NCI-H187 treated with DMSO at 0.1 percent for 48 hours (cell line): ENCODE measurements at places on chromosomes 5 and 9.
A peak's percentile ranks its signal among the peaks of the same experiment; 100 is the strongest.

DNA sequence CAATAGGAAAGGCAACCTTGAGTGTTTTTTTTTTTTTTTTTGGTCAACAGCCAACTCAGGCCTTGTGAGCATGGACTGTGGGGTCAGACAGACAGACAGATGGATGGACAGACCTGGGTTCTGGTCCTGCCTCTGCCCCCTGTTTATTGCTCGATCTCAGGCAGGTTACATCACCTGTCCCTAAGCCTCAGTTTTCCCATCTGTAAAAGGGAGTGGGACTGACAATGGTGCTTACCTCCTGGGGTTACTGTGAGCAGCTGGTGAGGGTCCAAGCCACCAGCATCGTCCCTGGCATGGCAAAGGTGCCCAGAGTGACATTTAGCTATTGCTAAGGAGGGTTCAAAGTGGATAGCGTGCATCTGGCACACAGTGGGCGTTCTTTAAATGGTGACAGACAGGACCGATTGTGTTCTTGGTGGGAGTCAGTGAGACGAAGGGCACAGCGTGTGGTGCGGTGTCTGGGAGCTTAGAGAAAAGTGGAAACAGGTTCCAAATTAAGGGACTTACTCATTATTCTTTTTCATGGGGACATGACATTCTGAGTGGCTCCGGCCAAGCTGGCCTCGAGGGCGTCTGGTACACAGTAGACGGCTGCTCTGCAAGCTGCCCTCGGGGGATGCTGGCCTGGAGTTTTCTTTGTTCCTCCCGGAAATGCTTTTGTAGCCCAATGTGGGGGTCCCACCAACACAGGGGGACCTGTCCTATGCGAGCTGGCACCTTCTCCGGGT, 72.1 kb downstream of the COL27A1 start:
- DNase-seq, result no peak

- DNase-seq, result no peak
These were observed 66.7 kb downstream of the ZNF462 start for GRCh38 chr9:106929471-106930177.

DNA sequence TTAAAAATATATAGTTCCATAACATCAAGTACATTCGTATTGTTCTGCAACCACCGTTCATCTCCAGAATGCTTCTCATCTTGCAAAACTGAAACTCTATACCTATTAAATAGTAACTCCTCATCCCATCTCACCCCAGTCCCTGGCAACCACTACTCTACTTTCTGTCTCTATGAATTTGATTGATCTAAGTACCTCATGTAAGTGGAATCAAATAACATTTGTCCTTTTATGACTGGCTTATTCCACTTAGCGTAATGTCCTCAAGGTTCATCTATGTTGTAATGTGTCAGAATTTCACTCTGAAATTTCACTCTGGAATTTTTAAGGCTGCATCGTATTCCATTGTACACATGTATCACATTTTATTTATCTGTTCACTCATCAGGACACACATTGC, 132.1 kb upstream of the RUSC2 start:
- peak; percentile 21 for DNase-seq

DNA sequence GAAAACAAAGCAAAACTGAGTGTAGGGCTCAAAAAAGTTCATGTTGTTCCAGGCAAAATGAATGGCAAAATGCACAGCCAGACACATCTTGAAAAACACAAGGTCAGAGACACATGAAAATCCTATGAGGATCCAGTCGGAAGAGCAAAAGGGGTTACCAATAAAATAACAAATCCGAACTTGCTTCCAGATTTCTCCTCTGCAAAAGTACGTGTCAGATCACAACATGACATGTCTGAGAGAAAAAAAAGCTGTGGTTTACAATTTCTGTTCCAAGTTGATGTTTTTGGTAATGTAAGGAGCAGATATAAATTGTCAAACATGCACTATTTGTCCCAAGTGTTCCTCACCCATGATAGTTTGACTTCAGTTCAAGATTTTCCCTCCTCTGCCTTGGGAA, 15.9 kb upstream of the ADAMTS16 start:
- DNase-seq, result no peak

GRCh38 chr5:132268769-132269551, 11.5 kb downstream of the PDLIM4 start:
- DNase-seq, result no peak
